Hematopoietic multipotent progenitor cell treated with erythropoietin and hydrocortisone succinate and interleukin-3 and kit ligand, for 4 days (in vitro differentiated cells): ENCODE measurements at places on chromosomes 6 and 20.

GRCh38 chr20:18304618-18305017, 16.3 kb downstream of the ZNF133 start:
- peak; percentile 16 for DNase-seq

DNA sequence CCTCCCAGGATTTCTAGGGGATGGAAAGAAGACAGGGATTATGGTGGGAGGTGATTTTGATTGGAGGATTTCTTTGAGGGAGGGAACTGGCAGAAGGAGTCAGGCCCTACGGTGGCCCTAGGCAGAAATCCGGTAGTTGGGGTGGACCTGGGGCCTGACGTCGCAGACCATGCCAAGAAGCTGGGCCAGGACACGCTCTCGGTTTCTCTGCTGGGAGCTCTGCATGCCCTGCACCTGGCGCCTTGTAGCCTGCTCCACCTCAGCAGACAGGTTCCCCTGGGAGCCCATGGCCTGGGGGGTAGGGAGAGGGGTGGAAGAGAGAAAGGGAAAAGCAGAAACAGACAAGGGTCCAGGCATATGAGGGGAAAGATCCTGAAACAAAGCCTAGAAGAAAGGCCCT, 1.1 kb downstream of the ATP6V1G2 start:
- no peak for DNase-seq

- no peak for DNase-seq
These were observed 45.9 kb upstream of the NOP56 start for GRCh38 chr20:2606507-2607006.

DNA sequence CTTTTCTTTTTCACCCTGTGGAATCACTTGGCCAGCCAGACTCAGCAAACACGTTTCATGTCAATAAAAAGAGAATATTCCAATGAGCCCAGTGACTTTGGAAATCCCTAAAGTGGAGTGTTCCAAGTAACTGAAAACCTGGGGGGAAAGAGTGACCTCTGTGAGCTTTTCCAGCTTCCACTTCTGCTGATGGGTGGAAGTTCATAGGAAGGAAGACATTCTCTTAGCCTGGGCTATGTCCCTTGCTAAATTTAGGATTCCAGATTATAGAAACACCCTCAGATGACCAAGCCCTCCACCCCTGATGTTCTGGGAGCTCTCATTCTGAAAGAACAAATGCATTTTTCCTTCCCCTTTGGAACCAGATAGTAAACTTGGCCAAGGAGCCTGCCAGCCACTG, 44.8 kb upstream of the EDN1 start:
- no peak for DNase-seq

- DNase-seq: no peak
These were observed 438 bp upstream of the TMC2 start for GRCh38 chr20:2535711-2536559.

DNA sequence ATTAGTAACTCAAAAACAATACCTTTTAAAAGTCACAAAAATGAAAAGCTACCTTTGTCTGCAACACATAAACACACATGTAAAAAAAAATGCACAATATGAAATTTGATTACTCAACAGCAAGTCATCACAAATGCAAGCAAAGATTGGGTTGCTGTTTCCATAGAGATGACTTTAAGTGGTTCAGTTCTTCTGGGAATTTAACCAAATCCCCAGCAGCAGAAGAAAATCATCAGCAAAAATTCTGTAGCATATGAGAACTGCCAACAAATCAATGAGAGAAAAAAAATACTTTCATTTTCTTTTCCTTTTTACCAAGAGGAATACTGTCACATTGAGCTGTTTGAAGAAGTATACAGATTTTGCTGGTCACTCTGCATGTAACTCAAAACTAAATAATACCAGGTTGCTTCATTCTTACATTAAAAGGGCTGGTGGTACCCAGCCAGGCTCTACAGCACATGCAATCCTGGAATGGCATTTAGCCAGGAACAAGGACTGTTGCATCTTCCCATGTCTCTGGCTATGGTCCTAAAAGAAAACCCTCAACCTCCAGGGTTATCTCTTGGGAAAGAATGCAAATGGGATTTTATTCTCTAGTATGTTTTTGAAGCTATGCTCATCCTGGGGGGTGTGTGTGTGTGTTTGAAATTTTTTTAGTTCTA, 158.3 kb downstream of the OPRM1 start:
- DNase-seq: no peak

- DNase-seq: no peak
These were observed 31.3 kb upstream of the MYLIP start for GRCh38 chr6:16097382-16098171.

GRCh38 chr20:10576411-10577090, 97.2 kb downstream of the JAG1 start:
- DNase-seq: no peak

DNA sequence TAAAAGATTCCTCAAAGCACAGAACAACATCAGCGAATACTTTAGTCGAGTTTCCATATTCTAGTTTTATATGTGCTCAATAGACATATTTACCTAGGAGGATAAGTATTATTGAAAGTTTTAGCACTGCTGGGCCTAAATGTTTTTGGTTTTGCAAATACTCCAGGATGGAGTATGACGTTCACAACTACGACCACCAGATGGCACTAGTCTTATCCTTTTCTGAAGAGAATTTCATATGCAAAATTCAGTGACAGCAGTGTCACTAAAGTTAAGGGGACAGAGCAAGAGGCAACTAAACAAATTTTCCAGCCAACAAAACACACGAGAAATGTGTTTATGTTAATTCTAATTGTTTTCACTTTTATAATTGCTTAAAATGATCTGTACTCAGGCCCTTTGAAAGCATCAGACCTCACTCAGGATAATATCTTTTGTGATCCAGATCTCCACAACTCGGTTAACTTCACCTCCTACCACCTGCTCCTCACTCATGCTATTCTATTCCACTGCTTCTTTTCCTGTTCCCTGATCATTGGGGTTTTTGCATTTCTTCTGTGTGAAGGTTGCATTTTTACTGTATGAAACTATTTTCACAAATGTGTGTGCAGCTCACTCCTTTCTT, 220.8 kb downstream of the TRDN start:
- DNase-seq: peak; percentile 82

- no peak for DNase-seq
These were observed 27.4 kb upstream of the APCDD1L start for GRCh38 chr20:58542411-58543095.

- DNase-seq: no peak
These were observed 138.8 kb downstream of the TFAP2A start for GRCh38 chr6:10276106-10276505.

DNA sequence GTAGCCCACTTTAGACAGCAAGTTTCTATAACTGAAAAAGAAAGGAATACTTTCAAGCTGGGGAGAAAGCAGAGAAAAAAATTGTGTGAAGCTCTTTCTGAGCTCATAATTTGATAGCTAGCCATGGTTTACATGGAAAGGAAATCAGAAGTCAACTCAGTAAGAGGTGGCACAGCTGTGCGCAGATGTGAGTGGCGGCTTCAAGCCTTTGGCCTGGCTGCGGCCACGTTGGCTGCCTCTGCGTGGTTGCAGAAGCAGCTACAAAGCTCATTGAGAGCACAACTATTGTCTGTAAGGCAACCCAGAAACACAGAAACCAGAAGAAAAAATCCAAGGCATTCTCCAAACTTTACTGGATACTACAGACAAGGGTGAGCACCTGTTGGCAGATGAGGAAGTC, 136.9 kb downstream of the SASH1 start:
- no peak for DNase-seq

DNA sequence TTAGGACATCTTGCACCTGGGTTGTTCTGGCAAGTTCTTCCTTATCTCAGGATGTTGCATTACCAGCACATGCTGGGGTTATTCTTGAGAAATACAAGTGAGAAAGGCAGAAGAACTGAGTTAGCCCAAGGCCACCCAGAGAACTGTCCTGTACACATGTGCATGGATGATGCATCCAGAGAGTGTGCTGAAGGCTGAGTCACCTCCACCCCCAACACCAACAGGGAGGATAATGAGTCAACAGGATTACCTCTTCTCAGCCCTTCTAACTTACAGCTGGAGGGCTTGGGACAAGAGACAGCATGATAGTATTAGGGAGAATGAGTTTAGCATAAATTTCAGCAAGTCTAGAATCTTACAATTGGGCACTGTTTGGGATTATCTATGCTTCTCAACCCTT, 8.5 kb downstream of the SCGN start:
- DNase-seq: peak; percentile 10

GRCh38 chr6:109010705-109011102, 83.9 kb downstream of the SESN1 start:
- DNase-seq: no peak

DNA sequence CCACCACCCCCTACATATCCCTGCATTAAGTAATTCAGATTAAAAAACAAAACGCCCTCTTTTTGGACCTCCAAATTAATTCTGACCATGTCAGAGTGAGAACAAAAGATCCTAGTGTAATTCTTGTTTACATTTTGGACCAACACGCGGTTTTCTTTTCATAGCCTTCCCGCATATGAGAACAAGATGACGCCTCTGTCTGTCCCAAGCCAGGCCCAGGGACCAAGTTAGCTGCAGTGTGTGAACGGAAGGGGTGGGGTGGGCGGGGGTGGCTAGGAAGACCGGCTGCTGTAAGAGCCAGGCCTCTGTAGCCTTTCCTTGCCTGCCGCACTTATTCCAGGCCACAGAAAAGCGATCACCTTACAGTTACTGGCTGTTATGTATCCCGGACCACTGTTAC, 68.0 kb downstream of the PLCG1 start:
- no peak for DNase-seq

DNA sequence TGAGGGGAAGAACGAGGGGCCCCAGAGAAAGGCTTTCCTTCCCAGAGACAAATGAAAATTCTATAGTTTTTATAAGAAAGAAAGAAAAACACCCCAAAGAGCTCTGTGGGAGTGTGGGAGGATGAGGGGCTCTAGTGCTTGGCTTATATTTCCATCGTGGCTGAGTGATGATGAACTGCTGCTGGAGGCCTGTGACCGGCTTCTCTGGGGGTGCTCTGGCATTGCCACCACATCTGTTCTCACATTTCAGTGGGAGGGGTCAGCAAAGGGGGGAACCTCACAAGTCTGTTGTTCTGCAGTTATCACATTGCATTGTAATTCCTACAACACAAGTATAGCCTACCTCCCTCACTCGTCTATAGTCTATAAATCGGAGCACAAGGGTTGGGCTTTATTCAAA, 67.6 kb upstream of the BACH2 start:
- DNase-seq: no peak

DNA sequence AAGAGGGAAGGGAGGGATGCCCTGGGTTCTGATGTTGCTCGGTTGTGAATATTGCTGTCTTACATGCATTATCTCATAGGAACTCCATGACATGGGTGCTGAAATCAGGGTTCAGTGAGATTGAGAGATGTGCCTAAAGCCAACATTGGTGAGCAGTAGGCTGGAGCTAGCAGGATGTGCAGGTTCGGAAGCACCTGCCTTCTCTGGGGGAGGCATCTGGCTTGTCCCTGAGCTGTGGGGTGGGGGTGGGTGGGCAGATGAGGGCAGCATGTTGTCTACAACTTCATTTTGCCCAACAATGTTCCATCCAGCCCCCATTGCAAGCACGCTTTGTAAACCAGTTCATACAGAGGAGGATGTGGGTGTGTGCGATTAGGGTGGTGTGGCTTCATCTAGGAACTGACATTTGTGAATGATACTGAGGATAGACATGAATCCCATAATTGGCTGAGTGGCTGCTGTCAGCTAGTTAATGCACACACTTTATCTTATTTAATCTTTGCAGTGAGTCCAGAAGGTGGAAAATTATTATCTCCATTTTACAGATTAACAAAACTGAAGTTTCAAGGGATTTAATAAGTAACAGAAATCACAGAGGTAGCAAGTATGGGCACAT, 119.4 kb downstream of the SYNDIG1 start:
- DNase-seq: no peak

GRCh38 chr20:57392512-57393271, 1.5 kb downstream of the RBM38 start:
- peak; percentile 73 for DNase-seq

GRCh38 chr6:32187009-32187709, 2.8 kb downstream of the PBX2 start:
- no peak for DNase-seq

- DNase-seq: no peak
These were observed 197.6 kb downstream of the DTNBP1 start for GRCh38 chr6:15465212-15465611.

GRCh38 chr6:18160911-18161310, 5.7 kb downstream of the KDM1B start:
- no peak for DNase-seq

DNA sequence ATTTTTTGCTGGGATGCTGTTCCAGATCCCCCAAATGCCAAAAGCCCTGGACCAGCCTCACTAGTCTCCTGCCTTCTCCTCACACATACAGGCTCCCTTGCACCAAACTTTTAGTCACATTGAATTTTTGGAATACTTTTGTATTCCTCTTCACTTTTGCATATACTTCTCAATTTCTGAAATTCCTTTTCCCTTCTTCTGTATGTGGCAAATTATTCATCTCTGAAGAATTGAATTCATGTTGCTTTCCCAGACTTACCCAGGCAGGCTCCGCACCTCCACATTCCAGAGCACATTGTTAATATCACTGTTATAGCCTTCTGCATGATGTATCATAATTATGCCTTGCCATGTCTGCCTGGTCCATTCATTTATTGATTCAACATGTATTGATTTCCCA, 255.3 kb upstream of the POU3F2 start:
- DNase-seq: no peak

- no peak for DNase-seq
These were observed 614.5 kb upstream of the FLRT3 start for GRCh38 chr20:14951707-14952418.

DNA sequence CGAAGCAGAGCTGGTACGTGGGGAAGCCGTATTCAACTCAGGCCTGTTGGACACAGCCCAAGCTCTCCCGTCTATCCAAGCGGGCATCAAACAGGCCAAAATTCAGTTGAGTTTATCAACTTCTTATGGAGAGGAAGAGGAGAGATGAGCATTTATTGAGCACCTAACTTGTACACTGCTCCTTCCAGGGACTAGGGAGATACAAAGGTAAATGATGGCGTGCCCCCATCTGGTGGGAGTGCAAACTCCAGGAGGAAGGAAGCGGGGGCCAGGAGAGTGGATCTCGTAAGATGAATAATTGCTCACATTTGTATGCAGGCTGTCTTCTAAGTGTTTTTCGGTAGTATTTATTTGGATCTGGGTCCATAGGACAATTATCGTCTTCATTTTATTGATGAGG, 146.6 kb downstream of the SOBP start:
- DNase-seq: no peak

- no peak for DNase-seq
These were observed 94.5 kb downstream of the ZMYND8 start for GRCh38 chr20:47262008-47262364.

- DNase-seq: no peak
These were observed 122.6 kb upstream of the PLCB4 start for GRCh38 chr20:8946036-8946940.
